Fibroblast of skin of left biceps (primary cell): ENCODE measurements at places on chromosomes 16 and 17.

- no peak for DNase-seq
These were observed 35.4 kb downstream of the ACTG1 start for GRCh38 chr17:81477173-81477572.

- DNase-seq: no peak
These were observed 24.2 kb upstream of the ABCA9 start for GRCh38 chr17:69084911-69085310.

DNA sequence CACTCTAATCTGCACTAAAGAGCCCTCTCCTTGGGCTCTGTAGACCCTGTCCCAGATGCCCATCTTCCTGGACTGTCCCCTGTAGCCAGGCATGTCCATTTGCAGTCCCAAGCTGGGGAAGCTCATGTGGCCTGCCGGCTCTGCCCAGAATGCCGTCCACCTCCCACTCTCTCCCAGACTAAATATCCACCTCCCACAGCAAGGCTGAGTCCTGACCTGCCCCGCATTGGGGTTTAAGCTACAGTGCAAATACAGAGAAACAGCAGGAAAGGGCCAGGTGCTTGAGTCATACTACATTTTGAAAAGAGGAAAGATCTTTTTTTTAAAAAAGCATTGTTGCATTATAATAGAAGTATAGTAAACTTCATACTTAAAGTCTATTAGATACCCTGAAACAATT is 3.0 kb downstream of the ST6GALNAC2 start:
- no peak for DNase-seq

DNA sequence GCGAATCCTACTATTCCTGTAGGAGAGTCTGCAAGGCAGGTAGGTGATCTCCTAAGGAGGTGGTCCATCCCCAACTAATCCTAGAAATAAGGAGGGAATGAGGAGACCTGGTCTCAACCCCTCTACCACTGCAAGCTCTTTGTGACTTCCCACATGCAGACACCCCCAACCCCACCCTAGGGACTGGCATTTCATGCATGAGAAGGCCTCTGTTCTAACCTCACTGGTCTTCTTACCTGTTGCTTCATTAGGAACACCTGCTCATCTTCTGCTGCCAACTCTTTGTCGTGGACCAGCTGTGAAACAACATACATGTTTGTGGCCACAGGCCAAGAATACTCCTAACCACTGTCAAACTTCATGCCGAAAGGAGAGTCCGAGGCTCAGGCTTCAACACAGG is 22.6 kb downstream of the DYNC1LI2 start:
- DNase-seq: no peak

DNA sequence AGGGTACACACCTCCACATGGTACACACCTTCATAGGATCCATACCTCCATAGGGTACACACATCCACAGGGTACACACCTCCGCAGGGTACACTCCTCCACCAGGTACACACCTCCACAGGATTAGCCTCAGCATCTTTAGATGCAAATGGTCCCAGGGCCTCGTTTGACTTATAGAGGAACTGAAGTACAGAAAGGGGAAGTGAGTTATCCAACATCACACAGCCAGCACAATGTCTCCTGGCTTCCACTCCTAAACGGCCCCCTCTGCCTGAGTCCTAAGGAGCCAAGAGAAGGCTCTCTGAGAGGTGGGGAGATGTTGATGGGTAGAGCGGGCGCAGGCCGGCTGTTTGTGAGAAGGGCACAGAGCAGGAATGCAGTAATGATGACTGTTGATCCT is 12.0 kb downstream of the FOXN1 start:
- no peak for DNase-seq

DNA sequence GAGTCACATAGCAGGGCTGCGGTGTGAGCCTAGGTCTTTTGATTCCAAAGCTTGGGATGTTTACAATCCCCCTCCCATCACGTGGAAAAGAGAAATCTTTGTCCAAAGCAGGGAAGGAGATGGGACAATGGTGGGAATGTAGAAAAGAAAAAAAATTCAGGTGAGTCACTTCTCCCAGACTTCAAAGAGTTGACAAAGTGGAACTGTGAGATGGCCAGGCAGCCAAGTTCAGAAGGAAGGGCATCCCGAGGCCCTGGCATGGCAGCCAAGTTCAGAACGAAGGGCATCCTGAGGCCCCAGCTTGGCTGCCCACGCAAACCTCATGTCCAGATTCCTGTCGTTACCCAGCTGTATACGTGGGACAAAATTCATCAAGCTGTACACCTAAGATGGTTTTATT is 47.5 kb downstream of the FOXL1 start:
- DNase-seq: no peak

DNA sequence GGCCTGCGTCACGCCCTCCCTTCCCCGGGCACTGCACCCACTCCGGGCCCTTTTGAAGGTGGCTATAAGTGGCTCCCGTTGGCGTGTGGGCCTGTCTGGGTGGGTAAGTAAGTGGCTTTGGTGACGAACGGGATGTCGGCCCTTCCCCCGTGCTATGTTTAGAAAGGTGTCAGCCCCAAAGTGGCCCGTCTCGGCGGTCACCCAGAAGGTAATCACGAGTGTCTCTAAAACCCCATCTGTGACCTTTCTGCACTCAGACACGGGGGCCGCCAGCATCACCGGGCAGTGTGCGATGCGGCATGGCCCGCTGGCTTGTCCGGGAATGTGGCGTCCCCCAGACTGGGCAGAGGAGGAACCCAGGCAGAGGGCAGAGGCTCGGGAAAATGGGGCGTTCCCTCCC is 88.2 kb downstream of the IRX5 start:
- no peak for DNase-seq

DNA sequence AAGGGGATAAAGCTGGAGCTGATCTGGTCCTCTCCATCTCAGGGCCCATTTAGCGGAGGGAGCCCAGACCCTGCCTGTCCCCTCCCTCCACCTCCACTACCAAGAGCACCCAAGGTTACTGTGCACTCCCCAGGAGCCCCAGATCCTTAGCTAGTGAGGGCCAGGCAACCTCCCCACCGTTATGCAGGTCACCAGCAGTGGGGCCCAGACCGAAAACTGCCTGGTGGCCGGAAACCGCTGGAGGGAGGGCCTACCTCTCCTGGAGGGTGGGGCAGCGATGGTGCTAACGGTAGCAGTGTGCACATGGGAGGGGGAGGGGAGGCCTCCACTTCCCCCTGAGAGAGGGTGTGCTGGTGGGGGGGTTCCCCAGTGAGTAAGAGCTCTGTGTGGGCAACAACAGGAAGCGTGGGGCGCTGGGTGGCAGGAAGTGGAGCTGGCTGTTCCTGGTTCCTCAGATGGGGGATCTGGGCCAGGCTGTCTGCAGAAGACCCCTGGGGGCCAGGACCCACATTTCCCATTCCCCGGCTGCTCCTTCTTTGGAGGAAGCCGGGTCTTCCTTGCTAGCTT is 4.4 kb downstream of the FMNL1 start:
- DNase-seq: no peak

DNA sequence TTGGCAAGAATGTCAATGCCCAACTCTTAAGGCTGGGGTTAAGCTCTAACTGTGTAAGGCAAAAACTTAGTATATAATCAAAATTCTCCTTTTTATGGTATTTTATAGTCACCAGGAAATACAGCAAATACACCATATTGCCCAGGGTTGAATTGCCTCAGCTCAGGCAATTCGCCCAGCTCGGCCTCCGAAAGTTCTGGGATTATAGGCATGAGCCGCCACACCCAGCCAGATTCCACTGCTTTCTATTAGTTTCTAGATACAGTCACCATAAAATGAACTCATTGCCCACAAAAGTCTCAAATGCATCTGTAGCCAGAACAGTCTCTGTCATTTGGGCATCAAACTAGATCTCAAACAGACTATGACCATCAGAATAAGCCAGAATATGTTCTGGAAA is 238.7 kb upstream of the TOX3 start:
- no peak for DNase-seq

DNA sequence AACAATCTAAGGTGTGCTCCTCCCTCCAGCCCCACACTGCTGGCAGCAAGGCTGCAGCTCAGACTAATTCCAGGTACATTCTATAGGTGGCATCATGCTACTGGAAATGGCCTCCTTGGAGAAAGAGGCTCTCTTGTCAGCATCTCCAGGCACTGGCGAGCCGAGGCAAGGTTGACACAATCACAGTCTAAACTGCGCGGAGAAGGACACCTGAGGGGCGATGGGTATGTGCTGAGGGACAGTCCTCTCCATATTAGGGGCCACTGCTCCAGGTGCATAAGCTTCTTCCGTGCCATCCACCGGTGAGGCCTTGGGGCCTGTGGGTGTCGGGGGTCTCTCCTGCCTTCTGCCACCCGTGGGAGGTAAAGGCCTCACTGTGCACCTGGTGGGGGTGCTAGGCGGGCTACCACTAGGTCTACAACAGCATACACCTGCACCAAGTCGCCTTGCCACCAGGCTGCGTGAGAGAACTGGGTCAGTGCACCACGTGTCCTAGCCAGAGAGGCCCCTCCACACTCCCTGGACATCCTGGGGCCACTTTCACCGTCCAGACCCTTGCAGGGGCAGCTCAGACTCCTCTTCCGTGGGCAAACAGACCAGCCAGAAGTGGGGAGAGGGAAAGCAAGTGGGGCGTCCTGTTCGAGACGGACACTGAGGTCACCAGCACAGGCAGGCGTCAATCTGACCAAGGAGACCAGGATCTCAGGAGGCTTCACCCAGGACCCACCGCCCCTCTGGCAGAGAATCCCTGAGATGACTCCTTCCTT is 12.1 kb upstream of the CBX8 start:
- DNase-seq: no peak

GRCh38 chr16:65583498-65583897 is 461.6 kb upstream of the CDH11 start:
- no peak for DNase-seq

- DNase-seq: no peak
These were observed 41.4 kb downstream of the FOXK2 start for GRCh38 chr17:82560802-82561428.

GRCh38 chr17:81405411-81405872 is 10.2 kb downstream of the BAHCC1 start:
- no peak for DNase-seq

- DNase-seq: no peak
These were observed at the start of gene ELMO3 for GRCh38 chr16:67199011-67199807. Gene ELMO3 (plus strand): TSS chr16:67199131. CDS start chr16:67199327, 196 bp downstream.

GRCh38 chr17:28864991-28865849 is 10.4 kb downstream of the ERAL1 start:
- no peak for DNase-seq

DNA sequence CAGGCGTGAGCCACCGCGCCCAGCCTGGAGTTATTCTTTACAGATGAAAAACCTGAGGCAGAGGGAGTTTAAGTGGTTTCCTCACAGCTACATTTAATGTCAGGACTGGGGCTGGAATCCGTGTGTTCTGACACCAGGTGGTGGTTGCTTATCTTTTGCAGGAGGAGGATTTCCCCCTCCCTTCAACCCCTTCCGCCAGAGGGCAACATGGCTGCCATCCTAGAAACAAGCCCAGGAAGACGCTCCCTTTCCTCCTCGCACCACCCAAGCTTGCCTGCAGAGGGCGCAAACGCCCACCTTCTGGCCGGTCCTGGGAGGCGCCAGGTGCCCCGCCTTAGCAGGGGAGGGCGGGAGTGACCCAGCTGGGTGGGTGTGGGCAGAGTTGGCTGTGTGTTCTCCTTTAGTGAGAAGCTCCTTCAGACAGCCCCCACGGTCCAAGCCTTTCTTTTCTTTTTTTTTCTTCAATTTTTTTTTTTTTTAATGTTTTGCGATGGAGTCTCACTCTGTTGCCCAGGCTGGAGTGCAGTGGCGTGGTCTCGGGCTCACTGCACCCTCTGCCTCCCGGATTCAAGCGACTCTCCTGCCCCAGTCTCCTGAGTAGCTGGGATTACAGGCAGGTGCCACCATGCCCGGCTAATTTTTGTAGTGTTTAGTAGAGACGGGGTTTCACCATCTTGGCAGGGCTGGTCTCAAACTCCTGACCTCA is 9.9 kb upstream of the RAP1GAP2 start:
- peak; percentile 12 for DNase-seq

- peak; percentile 59 for DNase-seq
These were observed 35.3 kb downstream of the B9D1 start for GRCh38 chr17:19327031-19327783.

- DNase-seq: no peak
These were observed 35.7 kb downstream of the CYB5D2 start for GRCh38 chr17:4178651-4179050.

DNA sequence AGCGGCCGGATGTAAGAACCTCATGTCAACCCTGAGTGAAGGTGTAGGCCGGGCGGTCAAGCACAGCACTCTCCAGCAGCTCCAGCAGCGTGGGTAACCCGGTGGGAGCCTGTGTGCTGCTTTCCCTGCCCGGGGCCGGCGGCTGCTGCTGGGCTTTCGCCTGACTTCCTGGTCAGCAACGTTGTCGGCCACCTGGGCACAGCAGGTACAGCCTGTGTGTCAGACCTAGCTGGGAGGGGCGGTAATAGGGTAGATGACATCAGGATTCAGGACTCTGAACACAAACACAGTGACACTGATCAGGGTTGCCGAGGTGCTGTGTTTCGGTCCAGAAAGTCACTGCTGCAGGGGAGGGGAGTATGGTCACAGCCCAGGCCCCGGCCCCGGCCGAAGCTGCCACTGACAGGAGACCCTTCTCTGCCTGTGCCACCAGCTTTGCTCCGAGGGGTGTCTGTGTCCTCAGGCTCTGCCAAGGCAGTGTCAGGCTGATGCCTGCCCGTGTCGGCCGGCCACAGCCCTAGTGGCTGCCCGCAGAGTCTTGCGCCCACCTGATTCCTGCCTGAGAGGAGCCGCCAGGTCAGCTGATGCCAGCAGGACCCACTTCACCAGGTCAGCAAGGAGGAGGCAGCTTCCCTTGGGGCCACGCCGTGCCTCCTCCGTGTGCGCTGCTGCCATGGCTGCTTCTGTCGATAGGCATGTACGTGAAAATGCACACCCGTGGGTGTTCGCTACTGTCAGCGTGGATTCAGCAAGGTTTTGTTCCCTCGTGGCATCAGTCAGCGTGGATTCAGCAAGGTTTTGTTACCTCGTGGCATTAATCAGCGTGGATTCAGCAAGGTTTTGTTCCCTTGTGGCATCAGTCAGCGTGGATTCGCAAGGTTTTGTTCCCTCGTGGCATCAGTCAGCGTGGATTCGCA is 9.2 kb downstream of the RAB40C start:
- no peak for DNase-seq

GRCh38 chr17:9410301-9410700 is 165.3 kb downstream of the STX8 start:
- no peak for DNase-seq

DNA sequence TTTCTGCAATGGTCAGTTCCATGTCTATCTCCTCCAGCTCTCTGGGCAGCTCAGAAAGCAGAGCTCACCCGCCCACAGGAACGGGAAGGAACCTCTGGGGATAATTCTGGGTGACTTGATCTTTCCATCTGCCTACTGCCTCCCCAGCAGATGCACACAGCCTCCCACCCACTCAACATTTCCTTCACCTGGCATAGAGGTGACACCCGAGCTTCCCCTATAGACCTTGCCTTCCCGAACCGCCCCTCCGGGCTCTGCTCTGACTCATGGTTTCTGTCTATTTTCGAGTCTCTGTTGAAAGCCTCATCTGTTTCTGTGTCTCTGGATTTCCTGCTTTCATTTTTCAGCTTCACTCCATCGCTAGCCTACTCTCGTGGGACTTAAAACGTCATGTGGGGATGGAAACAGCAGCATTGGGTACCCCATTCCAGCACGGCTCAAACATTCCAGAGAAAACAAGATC is 11.4 kb downstream of the GGA3 start:
- peak; percentile 26 for DNase-seq
